ENCODE measurements at places on chromosomes 6 and 20.
A peak's percentile ranks its signal among the peaks of the same experiment; 100 is the strongest.

GRCh38 chr6:169009628-169010027 is 244.0 kb downstream of the THBS2 start:
- no peak for DNase-seq

DNA sequence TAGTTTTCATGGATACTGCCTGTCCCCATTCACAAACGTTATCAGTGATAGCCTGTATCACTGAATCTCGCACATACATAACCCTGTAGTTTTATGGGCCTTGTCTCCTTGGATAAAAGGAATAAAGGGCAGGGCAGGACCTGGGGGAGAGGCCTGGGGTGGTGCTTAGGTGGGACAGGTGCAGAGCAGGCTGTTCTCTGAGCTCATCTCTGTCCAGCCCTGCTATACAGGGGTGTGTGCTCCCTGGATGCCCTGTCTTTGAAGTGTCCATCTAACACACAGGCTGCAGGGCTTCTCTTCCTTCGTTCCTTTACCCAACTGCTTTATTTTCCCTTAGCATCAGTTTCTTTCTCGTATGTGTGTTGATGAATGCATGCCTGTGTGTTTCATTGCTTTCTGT is 26.4 kb downstream of the BRPF3 start:
- no peak for DNase-seq

DNA sequence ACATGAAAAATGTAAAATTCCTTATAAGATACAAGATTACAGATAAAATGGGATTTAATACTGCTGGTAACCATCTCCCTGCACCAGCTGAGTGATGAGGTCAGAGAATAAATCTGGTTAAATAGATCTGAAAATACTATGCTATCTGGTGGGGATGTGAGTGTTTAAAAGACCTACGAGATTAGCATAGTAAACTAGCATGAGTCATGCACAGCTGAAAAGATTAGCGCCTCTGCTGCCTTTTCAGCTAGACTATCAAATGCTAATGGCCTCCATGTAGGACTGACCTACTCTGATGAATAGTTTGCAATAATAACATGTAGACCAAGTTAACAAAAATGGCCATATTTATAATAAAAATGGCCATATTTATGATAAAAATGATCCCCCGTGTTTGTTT is 553.3 kb downstream of the C6orf118 start:
- DNase-seq = no peak

GRCh38 chr20:3158968-3159431 is 665 bp downstream of the FASTKD5 start:
- no peak for DNase-seq

- DNase-seq = no peak
These were observed 17.7 kb downstream of the SRXN1 start for GRCh38 chr20:635028-635892.

- DNase-seq = no peak
These were observed 505.0 kb downstream of the BMP2 start for GRCh38 chr20:7272512-7272911.

DNA sequence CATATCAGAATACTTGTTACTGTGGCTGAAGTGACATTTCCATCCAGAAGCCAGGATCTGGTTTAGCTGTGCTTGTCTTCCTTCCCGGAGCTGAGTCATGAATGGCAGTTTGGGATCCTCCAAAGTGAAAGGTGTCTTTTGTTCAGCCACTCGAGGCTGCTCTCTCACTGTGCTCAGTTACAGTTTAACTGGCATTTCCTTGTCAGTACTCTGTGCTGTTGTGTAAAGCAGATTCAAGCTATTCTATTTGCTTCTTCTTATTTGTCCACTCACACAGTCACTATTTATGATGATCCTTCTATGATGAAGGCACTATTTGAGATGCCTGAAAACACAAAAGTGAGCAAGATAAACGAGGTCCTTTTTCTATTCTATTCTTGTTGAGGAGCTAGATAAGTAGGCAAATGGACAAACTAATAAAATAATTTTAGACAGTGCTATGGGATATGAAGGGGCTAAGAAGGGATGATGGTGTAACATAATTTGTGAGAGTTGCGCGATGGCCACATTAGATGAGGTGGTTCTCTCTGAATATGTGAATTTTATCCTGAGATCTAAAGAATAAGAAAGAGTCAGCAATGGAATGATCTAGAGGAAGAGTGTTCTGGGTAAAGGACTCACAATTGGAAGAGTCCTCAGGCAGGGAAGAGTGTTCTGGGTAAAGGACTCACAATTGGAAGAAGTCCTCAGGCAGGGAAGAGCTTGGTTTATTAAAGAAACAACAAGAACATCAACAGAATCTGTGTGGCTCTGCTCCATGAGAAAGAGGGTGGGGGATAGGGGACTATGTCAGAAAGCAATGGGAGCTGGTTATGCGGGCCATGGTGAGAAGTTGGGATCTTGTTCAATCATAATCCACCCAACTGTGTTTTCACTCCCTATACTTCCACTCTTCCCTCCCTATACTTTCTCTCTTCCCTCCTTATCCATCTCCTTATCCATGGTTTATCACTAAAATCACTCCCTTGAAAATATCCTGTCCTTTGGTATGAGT is 40.1 kb downstream of the CYP24A1 start:
- DNase-seq = no peak

GRCh38 chr6:42417641-42418112 is 34.0 kb downstream of the TRERF1 start:
- peak; percentile 30 for DNase-seq

DNA sequence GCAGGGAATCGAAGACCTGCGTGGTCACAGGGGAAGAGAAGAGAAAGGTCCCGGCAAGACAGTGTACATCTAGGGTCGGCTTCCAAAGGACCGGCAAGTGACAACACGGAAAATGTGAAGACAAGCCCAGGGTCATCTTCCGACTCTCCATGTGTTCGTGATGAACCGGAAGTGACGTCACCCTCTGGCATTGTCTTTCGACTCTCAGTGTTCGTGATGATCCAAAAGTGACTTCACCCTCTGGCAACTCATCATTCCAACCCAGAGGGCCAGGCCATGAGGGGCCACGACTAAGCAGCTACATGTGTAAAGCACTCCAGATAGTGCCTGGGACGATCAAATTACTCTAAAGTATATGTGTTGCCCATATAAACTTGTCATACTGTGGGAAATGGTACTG is 290.8 kb downstream of the THBS2 start:
- DNase-seq = no peak

DNA sequence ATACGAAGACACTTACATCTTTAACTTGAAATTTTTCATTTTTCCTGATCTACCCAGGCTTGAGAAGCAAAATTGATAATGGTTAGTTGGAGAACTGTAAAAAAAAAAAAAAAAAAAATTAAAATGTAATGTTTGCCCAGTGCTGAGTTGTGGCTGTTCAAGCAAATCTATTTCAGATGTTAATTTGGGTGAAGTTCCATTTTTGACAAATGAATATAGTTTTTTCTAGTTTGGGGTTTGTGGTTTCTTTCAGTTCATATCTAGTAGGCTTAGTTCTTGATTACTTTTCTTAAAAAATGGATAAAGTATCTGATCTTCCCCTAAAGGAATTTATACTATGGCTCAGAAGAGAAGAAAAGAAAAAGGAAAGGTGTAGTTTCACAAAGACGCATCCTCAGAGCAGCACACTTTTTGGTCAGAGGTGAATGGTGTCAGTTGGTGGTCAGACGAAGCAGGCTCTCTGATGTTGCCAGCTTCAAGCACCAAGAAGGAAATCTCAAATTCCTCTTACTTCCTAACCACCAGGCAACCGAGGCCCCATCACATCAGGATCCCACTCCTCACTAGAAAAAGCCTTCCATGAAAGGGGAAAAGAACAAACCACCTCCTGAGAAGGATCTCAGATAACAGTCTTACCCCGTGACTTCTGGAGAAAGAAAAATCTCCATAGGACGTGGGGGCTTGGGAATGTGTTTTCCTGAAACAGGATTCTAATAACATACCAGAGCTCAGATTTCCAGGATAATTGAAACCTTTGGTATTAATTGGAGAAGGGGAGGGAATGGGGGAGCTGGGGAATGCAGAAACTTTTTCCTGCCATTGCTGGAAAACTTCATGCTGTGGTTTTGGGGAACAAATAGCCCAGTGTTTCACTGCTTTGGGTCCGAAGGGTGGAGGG is 396.2 kb downstream of the CD83 start:
- DNase-seq = no peak

DNA sequence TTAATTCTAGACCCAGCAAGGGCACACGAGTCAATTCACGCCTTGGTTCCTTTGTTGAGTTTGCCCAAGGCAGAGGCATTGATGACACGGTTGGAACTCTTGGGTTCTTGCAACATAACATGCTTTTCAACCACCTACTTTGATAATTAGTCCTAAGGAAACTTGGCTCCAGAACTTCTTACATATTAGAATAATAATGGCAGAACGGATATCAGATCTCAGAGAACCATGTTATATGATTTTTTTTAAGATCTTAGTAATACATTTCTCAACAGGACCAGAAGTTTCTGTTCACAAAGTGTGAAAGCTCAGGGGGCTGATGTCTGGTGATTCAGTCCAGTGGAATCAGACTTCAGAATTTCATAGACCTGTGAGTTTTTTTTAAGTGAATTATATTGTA is 19.2 kb downstream of the SPTLC3 start:
- no peak for DNase-seq

GRCh38 chr20:21982559-21982958 is 277.1 kb downstream of the PAX1 start:
- no peak for DNase-seq

DNA sequence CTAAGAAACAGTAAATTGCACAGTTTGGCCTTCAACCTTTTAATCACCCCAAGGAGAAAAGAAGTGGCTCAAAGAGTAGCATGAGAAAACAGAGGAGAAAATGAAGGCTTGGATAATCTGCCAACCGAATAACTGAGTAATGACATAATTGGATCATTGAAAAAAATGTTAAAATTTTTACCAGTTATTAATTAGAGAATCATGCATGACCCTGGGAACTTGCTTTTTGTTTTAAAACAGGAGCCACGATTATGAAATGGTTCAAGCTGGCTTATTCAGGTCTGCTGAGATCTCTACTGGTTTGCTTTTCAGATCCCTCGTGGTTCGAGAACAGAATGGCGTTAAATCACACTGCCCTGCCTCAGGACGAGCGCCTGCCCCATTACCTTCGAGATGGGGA is at the start of gene OPN5:
Gene OPN5 (plus strand): TSS at position 301 of the 400 bp plus-strand sequence. CDS start 35 bp downstream, at position 336.
- DNase-seq = no peak

DNA sequence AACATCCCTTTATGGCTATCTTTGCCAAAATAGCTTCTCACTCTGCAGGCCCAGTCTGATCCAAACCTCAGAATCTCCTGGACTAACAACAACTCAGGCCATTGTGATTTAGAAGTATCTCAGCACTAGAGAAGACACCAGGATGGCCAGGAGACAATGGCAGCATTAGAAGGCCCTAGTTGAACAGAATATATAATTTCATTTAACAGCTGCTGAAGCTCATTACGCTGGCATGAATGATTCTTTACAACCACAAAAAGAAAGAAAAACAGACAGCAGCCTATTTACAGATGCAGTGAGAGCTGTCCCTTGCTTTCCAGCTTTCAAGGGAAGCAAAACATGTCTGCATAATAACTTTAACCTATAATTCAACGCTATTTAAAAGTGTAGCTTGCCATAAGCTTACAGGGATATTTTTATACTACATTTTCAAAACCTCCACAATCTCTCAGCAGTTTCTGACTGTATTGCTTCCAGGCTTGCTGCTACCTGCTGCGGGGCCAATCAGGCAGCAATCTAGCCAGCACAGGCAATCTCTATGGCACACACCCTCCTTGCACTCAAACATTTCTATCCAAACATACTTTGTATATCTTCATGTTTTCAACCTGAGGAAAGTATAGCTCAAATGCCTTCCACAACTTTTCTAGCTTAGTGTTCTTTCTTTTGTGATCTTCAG is 107.3 kb downstream of the OGFRL1 start:
- no peak for DNase-seq

DNA sequence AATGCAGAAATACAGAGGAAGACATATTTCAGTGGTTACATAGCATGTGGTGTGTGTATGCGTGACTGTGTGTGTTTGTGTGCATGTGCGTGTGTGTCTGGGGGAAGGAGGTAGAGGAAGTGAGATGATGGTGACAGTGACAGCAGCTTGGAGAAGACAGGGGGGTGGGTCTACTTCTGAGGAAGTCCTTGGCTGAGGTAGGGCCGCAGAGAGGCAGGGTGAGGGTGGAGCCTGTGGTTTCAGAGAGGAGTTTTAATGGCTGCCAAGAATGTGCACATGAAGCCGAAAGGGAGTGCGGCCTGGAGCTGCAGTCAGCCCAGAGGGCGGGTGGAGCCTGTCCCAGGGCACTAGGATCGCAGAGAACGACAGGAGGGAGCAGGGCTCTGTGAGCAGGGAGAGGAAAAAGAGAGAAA is 22.7 kb upstream of the RNF24 start:
- peak; percentile 69 for DNase-seq

- DNase-seq = no peak
These were observed 50.0 kb downstream of the RTN4IP1 start for GRCh38 chr6:106579281-106579680.

- DNase-seq = no peak
These were observed 593.8 kb upstream of the NRSN1 start for GRCh38 chr6:23532227-23532626.

- no peak for DNase-seq
These were observed 137.2 kb downstream of the AGPAT4 start for GRCh38 chr6:161136655-161137054.

DNA sequence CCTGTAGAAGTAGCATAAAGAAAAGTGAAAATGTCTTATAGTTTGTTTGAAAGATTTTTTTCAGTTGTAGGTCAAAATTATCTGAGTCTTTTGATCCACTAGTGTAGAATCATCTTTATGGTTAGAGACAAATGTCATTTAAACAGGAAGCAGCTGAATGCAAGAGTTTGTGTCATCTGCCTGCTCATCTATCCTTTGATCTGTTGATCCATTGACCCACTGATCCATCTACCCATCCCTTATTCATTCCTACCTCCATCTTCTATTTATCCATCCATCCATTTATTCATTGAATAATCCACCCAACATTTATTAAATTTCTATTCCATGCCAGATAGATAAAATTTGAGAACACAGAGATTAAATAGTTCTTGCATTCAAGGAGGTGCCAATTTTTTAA is 62.6 kb downstream of the MKKS start:
- no peak for DNase-seq

DNA sequence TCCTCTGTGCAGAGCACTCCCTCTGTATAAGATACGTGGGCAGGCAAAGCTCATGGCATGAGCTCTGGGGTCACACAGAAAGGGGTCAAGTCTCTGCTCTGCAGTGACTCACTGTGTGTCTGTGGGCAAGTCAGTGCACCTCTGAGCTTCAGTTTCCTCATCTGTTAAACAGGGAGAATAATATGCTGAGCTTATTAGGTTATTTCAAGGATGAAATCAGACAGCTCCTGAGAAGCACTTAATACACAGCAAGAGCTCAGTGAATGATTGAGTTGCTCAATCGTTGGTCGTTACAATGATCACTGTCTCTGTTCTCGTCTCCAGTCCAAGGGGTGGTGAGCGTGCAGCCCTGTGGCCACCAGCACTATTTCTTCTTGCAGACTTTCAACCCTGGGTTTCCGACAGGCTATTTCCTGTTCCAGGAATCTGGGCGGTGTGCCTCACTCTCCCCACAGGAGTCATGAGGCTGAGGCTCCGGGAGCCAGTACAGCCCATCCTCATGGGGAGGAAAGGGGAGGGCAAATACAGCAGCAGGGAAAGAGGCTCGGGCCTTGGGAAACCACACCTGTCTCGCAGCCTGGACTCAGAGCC is 28.9 kb downstream of the KIAA1755 start:
- DNase-seq = no peak

- no peak for DNase-seq
These were observed 63.4 kb upstream of the MPC1 start for GRCh38 chr6:166446146-166446545.

GRCh38 chr20:63745961-63746731 is 6.6 kb downstream of the SLC2A4RG start:
- no peak for DNase-seq

- no peak for DNase-seq
These were observed 77.8 kb downstream of the BACH2 start for GRCh38 chr6:90218959-90219208.
